ENCODE measurements at places on chromosomes 7 and 10.

DNA sequence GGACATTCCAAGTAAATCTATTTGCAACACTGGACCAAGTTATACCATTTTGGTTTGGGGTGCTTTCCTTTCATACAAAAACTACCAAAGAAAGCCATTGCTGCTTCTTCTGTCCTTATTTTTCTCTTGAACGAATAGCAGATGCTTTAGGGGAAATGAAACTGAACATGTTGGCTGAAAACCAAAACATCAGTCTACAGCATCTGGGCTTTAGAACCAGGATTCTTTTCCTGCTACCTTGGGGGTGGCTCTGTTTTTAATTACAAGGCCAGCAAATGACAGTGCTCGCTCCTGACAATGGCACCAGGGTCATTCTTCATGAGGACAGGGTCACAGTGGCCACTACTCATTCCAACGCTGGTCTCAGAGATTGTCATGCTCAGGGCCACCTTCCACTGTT lies 80.3 kb downstream of the WDR11 start:
- DNase-seq: no peak

- DNase-seq: no peak
Measured at GRCh38 chr10:3786295-3787015, 1.4 kb upstream of the KLF6 start.

DNA sequence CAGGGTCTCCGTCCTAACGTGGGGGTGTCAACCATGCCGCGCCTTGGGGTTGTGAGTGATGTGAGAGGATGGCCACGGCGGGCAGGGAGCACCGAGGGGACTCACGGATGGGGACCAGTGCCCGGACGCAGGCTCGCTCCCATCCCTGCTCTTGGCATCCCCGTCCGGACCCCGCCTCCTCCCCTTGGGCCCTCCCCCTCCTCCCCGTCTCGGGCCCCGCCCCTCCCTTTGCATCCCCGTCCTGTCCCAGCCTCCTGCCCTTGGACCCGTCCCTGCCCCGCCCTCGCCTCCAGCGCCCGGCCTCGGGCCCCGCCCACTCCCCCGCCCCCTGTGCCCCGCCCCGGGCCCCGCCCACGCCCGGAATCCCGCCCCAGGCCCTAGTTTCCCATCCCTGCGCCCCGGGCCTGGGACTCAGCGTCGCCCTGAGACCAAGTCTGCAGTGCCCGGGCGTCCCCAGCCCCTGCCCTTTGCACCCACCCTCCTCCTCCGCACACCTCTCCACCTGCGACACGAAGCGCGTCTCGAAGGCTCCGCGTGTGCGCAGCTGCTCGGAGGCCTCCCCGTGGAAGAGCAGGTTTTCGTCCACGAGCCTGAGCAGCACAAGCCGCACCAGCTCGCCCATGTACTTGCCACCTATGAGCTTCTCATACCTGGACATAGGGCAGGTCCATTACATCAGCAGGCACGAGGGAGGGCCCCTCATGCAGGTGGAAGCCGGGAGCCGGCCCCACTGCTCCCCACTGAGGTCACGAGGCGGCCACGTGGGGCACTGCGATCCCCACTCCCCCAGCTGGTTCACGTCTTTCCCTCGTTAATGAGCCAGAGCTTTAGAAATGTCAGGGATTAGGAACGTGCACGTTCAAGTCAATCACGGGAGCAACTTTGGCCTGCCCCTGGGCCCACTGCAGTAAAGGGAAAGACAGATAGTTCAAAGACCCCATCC lies 5.1 kb upstream of the MYL7 start:
- DNase-seq: peak; percentile 20

GRCh38 chr10:102284531-102284930 lies 39.2 kb downstream of the GBF1 start:
- DNase-seq: no peak

- DNase-seq: no peak
Measured at GRCh38 chr7:130189343-130189742, 15.9 kb downstream of the TMEM209 start.

DNA sequence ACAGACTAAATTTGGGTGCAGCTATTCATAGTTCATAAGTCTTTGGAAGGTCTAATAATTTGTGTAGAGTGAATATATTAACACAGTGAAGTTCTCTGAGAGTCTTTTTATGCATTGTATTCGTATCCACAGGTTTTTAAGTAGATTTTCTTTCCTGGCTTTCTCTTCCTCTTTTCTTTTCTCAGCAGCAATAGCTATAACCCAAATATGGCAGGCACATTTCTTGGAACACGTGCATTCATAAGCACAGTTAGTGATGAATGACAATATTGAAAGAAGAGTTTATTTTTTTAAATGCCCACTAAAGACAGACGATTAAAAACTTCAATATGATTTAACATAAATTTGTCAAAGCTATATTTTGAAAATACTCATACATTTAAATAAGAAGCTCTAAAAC lies 220.5 kb upstream of the MBL2 start:
- no peak for DNase-seq

DNA sequence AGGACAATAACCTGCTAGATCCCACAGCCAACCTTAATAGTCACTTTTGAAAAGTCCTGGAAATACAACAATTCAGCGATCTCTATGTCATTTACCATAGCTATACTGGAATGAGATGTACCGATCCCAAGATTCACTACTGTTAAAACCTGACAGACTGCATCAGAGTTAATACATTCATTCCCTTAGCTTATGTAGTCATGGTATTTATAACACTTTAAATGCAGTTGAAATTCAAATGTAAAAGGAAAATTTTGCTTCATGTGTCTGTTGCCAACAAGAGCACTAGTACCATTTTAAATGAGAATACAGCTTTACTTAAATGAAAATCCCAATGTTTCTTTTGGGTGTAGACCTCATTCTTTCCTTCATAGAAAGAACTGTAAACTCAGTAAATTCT lies 11.1 kb upstream of the GGCT start:
- DNase-seq: no peak

- no peak for DNase-seq
Measured at GRCh38 chr7:31971049-31971667, 99.0 kb downstream of the PDE1C start.
